ENCODE measurements at places on chromosomes 3 and 15. TPM values are rescaled to one million over a fixed set of nuclear protein-coding genes. Genes with fewer than 3 reads are reported as not detected.
A peak's percentile ranks its signal among the peaks of the same experiment; 100 is the strongest.

DNA sequence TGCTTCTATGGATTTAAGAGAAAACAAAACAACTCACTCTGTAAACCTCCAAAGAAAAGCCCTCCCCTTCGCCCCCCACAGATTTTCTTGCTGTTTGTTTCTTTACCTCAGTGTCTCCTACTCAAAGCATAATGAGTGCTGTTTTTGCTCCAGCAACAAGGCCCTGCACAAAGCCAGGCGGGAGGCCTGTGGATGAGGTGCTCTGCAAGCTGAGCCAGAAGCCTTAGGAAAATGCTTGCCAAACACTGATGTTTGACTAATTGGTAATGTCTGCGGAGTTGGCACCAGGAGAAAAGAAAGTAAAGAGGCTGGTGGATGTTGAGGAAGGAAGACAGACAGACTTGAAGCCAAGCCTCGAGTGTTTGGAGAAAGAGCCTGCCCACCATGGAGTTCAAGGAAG is 99.7 kb downstream of the RARB start:
- ATAC-seq, result no peak

Gene NFKBIZ
- total RNA-seq, result 56.3 TPM

DNA sequence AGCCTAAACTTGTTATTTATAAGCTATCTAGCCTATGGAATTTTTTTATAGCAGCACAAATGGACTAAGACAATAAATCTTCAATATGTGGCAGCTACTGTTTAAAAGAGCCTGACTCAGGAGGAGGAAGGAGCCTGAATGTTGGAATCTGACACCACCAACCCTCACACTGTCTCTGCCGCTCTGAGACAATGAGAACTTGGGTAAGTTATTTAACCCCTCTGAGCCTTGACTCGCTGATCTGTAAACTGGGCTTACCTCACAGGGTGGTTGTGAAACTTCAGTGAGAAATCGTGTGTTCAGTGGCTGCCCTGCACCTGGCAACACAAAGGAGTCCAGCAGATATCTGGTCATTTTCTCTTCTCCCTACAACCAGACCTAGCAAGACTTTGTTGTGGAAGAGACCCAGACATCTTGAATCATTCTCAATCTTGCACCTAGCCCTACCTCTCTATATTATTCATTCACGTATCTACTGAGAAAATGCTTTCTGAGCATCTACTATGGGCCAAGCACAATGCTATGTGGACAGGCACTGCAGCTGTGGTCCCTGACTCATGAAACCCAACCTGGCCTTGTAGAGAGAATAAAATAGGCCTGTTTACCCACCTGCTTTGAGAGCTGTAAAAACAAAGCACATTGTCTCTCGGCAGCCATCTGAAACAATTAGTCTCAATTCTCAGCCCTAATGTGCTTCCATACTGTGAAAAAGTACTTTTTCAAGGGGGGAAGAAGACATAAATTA is 81.9 kb upstream of the SLC25A36 start:
- ATAC-seq, result no peak

GRCh38 chr3:11236588-11237461 is 35.4 kb upstream of the ATG7 start:
- peak; percentile 77 for ATAC-seq

Gene NUDT16
- total RNA-seq, result 7.7 TPM

- ATAC-seq, result peak; percentile 51
Measured at GRCh38 chr3:105610473-105610872, 243.8 kb downstream of the ALCAM start.

Data from esophagus mucosa (tissue), 1 donor.